ENCODE measurements at places on chromosomes 4 and X.

- DNase-seq, result no peak
These were observed 527.3 kb downstream of the GABRG1 start for GRCh38 chr4:45596379-45597101.

GRCh38 chr4:97984545-97985131, 158.6 kb downstream of the STPG2 start:
- DNase-seq, result no peak

- DNase-seq, result peak; percentile 60
These were observed 386.1 kb upstream of the HS3ST1 start for GRCh38 chr4:11814758-11815157.

- DNase-seq, result no peak
These were observed 76.8 kb upstream of the GC start for GRCh38 chr4:71860643-71861042.

- no peak for DNase-seq
These were observed 1972.6 kb downstream of the ARAP2 start for GRCh38 chr4:34271479-34272355.

GRCh38 chr4:99099311-99099710, 10.7 kb upstream of the ADH5 start:
- no peak for DNase-seq

GRCh38 chr4:158535130-158535614, 13.5 kb downstream of the RXFP1 start:
- peak; percentile 66 for DNase-seq

DNA sequence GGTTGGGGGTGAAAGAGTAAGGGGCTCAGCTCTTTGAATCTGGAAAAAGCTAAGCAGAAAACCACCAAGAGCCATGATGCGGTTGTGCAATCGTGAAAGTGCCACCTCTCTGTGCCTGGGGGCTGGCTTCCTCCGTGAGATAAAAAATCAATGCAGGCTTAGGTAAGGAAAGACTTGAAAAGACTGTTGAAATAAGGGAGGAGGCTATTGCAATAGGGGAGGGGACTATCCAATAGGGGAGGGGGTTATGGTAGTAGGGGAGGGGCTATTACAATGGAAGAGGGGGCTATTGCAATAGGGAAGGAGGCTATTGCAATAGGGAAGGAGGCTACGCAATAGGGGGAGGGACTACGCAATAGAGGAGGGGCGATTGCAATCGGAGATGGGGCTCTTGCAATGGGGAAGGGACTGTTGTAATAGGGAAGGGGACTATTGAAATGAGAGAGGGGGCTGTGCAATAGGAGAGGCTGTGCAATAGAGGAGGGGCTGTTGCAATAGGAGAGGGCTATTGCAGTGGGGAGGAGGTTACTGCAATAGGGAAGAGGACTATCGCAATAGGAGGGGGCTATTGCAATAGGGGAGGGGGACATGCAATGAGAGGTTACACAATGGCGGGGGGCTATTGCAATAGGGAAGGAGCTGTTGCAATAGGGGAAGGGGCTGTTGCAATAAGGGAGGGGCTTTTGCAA, 162.3 kb upstream of the PSAPL1 start:
- DNase-seq, result no peak

DNA sequence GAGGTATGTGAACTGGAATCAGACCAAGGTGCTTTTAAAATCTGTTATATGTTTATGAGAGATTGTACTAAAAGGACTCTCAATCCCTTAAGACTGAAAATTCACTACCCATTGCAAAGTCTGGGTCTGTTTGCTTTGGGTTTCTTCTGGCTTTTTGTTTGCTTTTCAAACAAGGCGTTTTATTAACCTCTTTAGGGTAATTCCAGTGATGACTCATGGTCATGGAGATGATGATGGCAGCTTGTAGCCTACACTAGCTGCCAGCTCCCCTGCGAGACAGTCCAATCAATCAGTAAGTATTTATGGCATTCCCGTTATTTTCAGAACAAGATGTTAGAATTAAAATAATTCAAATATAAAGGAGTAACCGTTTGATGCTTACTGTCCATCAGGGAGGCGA, 643.8 kb upstream of the FTHL17 start:
- no peak for DNase-seq

- DNase-seq, result peak; percentile 39
These were observed 64.2 kb upstream of the MAP3K15 start for GRCh38 chrX:19579485-19579884.

GRCh38 chr4:82223715-82224114, 150.1 kb downstream of the HNRNPD start:
- DNase-seq, result no peak

GRCh38 chrX:150762258-150763165, 69.3 kb downstream of the MTMR1 start:
- DNase-seq, result no peak

GRCh38 chrX:108438110-108438623, at the start of gene COL4A6:
Gene COL4A6 (minus strand): TSS chrX:108438422. CDS start chrX:108438196, 226 bp downstream.
- peak; percentile 10 for DNase-seq
